D721Med (cell line): ENCODE measurements at places on chromosomes 5 and 9.

- DNase-seq: no peak
Observed at GRCh38 chr9:114376586-114377445, 11.0 kb downstream of the AKNA start.

- no peak for DNase-seq
Observed at GRCh38 chr5:167934551-167934971, 356.9 kb upstream of the WWC1 start.

- no peak for DNase-seq
Observed at GRCh38 chr9:82196622-82197441, 208.3 kb downstream of the SPATA31D1 start.

GRCh38 chr9:113964495-113965170 lies 88.5 kb downstream of the ZNF618 start:
- no peak for DNase-seq

DNA sequence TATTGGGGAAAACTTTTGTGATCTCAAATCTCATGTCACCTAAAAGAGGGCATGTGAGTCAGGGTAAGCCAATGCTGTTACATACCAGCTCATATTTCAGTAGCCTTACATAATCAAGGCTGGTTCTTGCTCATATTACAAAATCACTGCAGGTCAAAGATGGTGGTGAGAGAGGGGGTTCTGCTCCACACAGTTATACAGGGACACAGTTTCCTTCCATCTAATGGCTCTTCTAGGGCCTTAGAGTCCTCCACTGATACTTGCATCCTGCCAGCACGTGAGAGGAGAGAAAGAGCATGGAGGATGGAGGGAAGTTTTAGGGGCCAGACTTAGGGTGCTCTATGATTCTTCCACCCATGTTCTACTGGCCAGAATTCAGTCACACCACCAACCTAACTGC lies 130.0 kb downstream of the LIFR start:
- no peak for DNase-seq

DNA sequence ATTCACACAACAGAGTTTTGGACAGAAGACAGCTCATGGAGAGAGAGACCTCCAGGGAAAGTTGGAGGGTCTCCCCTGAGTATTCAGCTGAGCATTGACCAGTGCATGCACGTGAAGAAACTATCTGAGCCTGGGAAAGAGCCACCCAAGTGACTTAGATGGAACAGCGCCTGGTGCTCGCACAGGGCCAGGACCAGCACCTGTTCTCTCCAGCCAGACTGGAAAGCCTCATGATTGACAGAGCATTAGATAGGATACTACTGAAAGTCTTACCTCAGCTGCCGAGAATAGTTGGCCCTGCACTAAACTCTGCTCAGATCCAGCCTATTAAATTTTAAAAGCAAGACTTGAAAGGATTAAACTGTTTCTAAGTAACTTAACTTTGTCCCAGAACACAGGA lies 28.3 kb upstream of the NEURL1B start:
- DNase-seq: no peak

DNA sequence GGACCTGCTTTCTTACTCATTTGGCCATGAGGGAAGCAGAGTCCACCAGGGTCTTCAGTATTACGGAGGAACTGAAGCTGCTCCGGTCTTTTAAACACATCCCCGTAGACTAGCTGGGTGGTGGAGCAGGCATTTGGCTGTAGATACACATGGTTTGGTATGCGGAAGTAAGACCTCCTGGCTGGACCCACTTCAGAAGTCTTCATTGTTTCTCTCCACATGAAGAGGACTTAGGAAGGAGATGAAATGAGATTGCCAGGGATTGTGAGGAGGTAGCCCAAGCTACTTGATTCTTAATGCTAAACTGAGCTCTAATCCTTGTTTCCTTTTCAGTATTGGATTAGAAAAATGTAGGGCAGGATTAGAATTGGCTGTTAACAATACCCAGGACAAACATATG lies 32.9 kb downstream of the STXBP1 start:
- no peak for DNase-seq
